ENCODE measurements at places on chromosomes 3 and 15.

- no peak for DNase-seq
Observed at GRCh38 chr3:22007368-22007767, 256.4 kb upstream of the ZNF385D start.

DNA sequence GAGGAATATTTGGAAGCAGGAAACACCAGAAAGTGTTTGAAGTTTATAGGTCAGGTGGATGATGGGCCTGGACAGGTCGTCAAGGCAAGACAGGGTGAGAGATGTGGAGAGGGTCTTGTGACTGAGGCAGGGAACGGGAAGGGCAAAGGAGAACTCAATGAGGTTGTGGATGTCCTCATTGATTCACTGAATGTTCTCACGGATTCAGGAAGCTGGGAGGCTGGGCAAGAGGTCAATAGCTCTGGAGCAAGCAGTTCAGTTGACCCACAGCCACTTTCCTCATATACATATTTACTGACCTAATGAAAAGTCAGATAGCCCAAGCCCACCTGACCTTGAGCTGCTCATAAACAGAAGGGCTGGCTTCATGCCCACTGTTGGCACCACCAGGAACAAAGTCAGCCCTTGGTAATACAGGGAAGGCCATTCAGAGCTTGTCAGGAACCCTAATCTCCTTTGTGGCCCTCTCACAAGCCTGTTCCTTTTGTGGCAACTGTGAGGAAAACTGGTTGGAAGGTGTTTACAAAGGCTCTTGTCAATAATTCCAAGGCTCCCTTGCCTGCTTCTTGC, 31.6 kb downstream of the ARRDC4 start:
- no peak for DNase-seq

GRCh38 chr15:67558502-67558901, 16.0 kb downstream of the MAP2K5 start:
- DNase-seq: no peak

- DNase-seq: no peak
Observed at GRCh38 chr3:138692152-138692551, 83.6 kb downstream of the FAIM start.

GRCh38 chr3:189309400-189309975, 137.7 kb downstream of the TPRG1 start:
- DNase-seq: no peak

All from NCI-H2029 (cell line).